ENCODE measurements at places on chromosomes 3 and 15. TPM values are rescaled to one million over a fixed set of nuclear protein-coding genes. Genes with fewer than 3 reads are reported as not detected.

GRCh38 chr3:157107037-157107436, 52.9 kb downstream of the CCNL1 start:
- DNase-seq = no peak
- H3K36me3 ChIP-seq = no peaks in the 10 kb centered on the region
- no peak overlapping the region for H3K4me3 ChIP-seq
- no peaks in the 10 kb centered on the region for H3K27me3 ChIP-seq

DNA sequence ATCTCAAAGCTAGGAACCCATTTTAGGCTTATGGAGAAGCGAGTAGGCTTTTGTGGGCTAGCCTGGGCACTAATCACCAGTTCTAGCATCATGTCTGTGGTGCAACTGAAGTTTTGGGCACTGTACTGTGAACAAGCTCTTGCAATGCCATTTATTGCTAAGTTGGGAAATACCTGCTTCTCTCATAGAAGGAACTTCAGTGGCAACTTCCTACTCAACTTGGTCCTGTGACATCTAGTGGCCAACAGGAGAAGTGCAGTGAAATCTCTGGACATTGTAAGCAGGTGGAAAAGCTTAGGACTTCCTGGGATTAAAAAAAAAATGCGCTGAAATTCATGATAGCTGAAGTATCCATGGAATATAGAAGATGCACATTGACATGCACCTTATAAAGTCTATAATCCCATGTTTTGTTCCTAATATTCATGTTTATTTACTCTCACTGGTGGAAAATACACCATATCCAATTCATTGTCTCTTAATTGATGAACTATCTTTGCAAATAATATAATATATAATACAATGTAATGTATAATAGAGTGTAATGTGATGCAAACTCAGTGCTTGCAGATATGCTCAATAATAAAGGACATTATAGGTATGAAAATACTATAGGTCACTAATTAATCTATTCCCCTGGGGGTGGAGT, 6.5 kb upstream of the ALDH1A3 start:
- H3K27ac ChIP-seq = peak overlapping the region; percentile 29
- no peaks in the 10 kb centered on the region for H3K27me3 ChIP-seq
- no peaks in the 10 kb centered on the region for H3K36me3 ChIP-seq
- no peak overlapping the region for H3K4me3 ChIP-seq
- no peaks in the 10 kb centered on the region for H3K4me1 ChIP-seq

Gene ADAMTSL3
- 25.2 TPM for total RNA-seq

Gene SMAD6
- 14.8 TPM for total RNA-seq

Gene MITF
- total RNA-seq = 7.7 TPM

Gene EPHB1
- 2.3 TPM for total RNA-seq

DNA sequence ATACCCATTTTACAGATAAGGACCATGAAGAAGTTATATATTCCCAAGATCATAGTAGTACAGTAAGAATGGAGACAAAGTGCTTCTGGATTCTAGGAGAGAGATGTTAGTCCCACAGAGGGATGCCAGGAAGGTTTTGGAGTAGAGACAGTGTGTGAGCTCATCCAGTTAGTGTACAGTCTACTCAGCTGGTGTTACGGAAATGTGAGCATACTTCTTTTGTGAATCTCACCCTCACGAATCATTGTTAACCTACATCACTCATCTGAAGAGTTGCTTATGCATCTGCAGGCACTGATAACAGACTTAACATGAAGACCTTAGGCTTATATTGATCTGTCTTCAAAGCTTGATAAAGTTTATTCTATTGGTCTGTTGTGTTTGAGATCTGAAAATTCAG, 106.6 kb upstream of the PTPRG start:
- H3K27me3 ChIP-seq = no peaks in the 10 kb centered on the region
- H3K4me1 ChIP-seq = no peaks in the 10 kb centered on the region
- DNase-seq = no peak
- H3K36me3 ChIP-seq = no peaks in the 10 kb centered on the region

Gene IL5RA
- 7.6 TPM for total RNA-seq

GRCh38 chr15:56052395-56053045, 59.1 kb upstream of the NEDD4 start:
- H3K27ac ChIP-seq = no peak overlapping the region
- no peak for DNase-seq
- no peaks in the 10 kb centered on the region for H3K4me1 ChIP-seq
- H3K27me3 ChIP-seq = no peaks in the 10 kb centered on the region
- H3K4me3 ChIP-seq = no peak overlapping the region
- no peaks in the 10 kb centered on the region for H3K36me3 ChIP-seq

Gene MEX3B
- 47.6 TPM for total RNA-seq

DNA sequence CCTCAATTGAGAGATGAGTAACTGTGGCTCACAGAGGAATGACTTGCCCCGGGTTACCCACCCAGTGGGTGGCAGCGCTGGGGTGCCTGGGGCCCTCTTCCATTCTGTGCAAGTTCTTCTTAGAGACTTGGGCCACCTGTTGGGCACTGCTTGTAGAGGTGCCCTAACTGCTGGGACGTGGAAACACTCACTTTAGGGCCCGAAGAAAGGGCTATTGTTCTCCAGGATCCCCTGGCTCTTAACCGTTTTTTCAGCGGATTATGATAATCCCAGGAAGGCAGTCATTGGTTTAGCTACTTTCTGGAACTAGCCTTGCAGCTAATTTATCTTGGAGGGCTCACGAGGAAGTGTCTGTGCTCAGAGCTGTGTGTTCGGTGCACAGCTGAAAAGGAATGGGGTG, 66.0 kb upstream of the GCNT3 start:
- no peaks in the 10 kb centered on the region for H3K4me1 ChIP-seq
- H3K27me3 ChIP-seq = no peaks in the 10 kb centered on the region
- H3K4me3 ChIP-seq = no peak overlapping the region
- H3K27ac ChIP-seq = no peak overlapping the region

Gene CCDC39
- not detected for total RNA-seq

GRCh38 chr15:69288531-69289341, 10.0 kb upstream of the PAQR5 start:
- no peaks in the 10 kb centered on the region for H3K4me1 ChIP-seq
- no peaks in the 10 kb centered on the region for H3K27me3 ChIP-seq
- no peaks in the 10 kb centered on the region for H3K36me3 ChIP-seq

GRCh38 chr3:105826778-105827634, 41.8 kb downstream of the CBLB start:
- no peaks in the 10 kb centered on the region for H3K27me3 ChIP-seq
- no peak for DNase-seq
- no peaks in the 10 kb centered on the region for H3K36me3 ChIP-seq
- H3K4me1 ChIP-seq = no peaks in the 10 kb centered on the region

Gene REC114
- not detected for total RNA-seq

GRCh38 chr15:73344056-73344455, 24.7 kb downstream of the HCN4 start:
- no peaks in the 10 kb centered on the region for H3K4me1 ChIP-seq
- DNase-seq = no peak
- H3K4me3 ChIP-seq = no peak overlapping the region
- H3K27me3 ChIP-seq = no peaks in the 10 kb centered on the region
- no peaks in the 10 kb centered on the region for H3K36me3 ChIP-seq
- H3K27ac ChIP-seq = no peak overlapping the region

GRCh38 chr3:194756460-194756779, 70.7 kb downstream of the FAM43A start:
- no peaks in the 10 kb centered on the region for H3K27me3 ChIP-seq
- H3K4me3 ChIP-seq = no peak overlapping the region
- H3K27ac ChIP-seq = no peak overlapping the region
- DNase-seq = no peak

DNA sequence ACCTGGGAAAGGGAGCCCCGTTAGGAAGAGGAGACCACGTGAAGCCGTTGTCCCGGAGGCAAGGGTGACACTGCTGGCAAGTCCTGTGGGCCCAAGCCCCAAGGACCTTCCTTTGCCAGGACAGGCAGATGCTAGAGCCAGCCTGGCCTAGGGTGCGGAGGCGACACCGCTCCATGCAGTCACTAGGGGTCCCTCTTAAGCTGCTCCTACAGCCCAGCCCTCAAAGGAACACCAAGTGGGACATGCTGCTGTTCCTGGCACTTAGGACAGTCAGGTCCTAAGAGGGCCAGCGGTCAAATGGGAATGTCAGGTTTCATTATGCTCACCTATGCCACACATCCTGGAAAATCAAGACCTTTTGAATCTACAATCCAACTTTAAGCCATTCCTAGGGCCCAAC, 59.7 kb downstream of the RPN1 start:
- H3K27me3 ChIP-seq = no peaks in the 10 kb centered on the region
- no peak for DNase-seq
- H3K27ac ChIP-seq = no peak overlapping the region
- H3K4me3 ChIP-seq = no peak overlapping the region
- H3K4me1 ChIP-seq = no peaks in the 10 kb centered on the region
- H3K36me3 ChIP-seq = no peaks in the 10 kb centered on the region

GRCh38 chr15:47484059-47484458, 233.2 kb upstream of the SEMA6D start:
- H3K4me3 ChIP-seq = no peak overlapping the region
- no peaks in the 10 kb centered on the region for H3K36me3 ChIP-seq
- no peaks in the 10 kb centered on the region for H3K27me3 ChIP-seq
- H3K27ac ChIP-seq = no peak overlapping the region
- H3K4me1 ChIP-seq = no peaks in the 10 kb centered on the region

Gene NXPE3
- total RNA-seq = 14.1 TPM

Gene GPR149
- total RNA-seq = 0.09 TPM

DNA sequence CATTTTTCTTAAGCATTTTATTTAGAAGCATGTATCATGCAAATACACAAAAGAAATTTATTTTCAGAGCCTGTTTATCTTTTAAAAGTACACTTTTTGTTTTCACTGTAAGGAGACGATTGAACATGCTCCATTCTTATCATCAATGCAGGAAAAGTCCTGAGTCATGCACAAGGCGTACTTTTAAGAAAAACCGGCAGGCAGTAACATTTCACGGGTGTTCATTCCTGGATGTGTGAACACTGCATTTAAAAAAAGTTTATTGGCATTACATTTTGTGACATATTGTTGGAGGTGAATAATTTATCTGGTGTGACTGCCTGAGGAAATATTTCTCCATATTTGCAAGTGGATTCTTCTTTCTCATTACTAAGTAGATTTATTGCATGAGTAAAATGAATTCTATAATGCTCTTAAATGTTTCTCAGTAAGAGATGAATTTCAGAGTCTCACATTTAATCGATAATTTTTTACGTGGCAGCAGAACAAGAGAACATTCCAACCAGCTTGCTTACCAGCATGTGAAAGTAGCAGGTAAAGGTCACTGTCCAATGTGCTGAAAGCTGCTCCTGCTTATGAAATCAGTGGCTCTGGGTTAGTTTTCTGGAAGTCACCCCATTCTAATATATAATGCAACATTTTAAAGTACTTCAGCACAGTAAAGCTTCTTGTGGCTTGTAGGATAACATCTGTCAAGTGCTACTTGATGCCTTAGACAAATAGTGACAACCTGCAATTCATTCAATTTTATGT, 87.0 kb downstream of the SV2B start:
- H3K27ac ChIP-seq = no peak overlapping the region
- H3K27me3 ChIP-seq = no peaks in the 10 kb centered on the region
- H3K4me3 ChIP-seq = no peak overlapping the region
- H3K4me1 ChIP-seq = no peaks in the 10 kb centered on the region

DNA sequence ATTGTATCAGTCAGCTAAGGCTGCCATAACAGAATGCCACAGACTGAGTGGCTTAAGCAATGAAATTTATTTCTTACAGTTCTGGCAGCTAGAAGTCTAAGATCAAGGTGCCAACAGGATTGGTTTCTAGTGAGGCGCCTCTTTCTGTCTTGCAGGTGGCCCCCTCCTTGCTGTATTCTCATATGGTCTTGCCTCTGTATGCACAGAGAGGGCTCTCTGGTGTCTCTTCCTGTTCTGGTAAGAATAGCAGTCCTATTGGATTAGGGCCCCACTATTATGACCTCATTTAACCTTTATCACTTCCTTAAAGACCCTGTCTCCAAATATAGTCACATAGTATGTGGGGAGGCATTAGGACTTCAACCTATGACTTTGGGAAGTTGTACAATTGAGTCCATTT, 253.9 kb downstream of the EDEM1 start:
- H3K27ac ChIP-seq = no peak overlapping the region
- no peak overlapping the region for H3K4me3 ChIP-seq
- H3K36me3 ChIP-seq = no peaks in the 10 kb centered on the region
- no peak for DNase-seq
- H3K27me3 ChIP-seq = no peaks in the 10 kb centered on the region

GRCh38 chr3:133573054-133573628, 345 bp upstream of the CDV3 start:
- H3K36me3 ChIP-seq = no peaks in the 10 kb centered on the region
- DNase-seq = peak; percentile 100
- H3K4me1 ChIP-seq = peaks cover 6% of the 10 kb centered on the region
- H3K27me3 ChIP-seq = no peaks in the 10 kb centered on the region
- peak overlapping the region; percentile 92 for H3K27ac ChIP-seq

Gene ARHGEF26
- 26.8 TPM for total RNA-seq

DNA sequence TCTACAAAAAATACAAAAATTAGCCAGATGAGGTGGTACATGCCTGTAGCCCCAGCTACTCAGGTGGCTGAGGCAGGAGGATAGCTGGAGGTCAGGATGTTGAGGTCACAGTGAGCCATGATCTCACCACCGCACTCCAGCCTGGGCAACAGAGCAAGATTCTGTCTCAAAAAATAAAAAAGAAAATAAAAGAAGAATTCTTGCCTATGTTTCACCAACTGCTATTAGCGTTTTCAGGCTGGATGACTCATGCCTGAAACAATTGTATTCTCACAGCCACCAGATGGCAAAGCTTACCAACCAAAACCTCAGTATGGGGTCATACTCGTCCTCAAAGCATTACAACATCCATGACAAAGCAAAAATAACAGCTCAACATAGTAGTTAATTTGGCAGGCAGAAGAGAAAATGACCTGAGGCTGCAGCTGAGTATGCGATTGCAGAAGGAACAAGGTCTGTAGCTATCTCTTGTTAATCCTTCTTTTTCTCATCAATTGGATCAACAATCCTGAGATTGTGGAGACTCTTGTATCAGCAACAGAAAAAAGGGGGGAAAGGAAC, 52.2 kb downstream of the TP53BP1 start:
- peak; percentile 7 for DNase-seq
- peaks cover 4% of the 10 kb centered on the region for H3K36me3 ChIP-seq
- no peaks in the 10 kb centered on the region for H3K27me3 ChIP-seq
- H3K27ac ChIP-seq = no peak overlapping the region

Gene SNTN
- total RNA-seq = not detected

DNA sequence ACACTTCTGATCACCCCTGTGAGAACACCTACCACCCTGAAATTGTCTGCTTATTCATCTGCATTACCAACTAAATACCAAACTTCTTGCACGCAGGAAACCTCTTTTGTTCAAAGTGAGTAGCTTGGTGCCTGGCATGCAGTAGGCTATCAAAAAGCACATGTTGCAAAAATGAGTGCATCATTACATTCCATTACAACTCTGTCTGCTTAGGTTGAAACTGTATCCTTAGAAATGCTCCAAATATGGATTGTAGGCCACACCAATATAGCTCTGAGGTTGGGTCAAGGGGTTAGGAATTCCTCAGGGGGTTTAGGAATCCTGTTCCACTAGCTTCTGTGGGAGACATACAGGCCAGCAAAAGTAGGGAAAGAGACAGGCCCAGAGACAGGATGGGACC, 107.2 kb downstream of the THRB start:
- no peak overlapping the region for H3K27ac ChIP-seq
- H3K4me3 ChIP-seq = no peak overlapping the region
- H3K36me3 ChIP-seq = no peaks in the 10 kb centered on the region
- no peak for DNase-seq

Gene NAALADL2
- total RNA-seq = 20.2 TPM

Gene TMEM202
- not detected for total RNA-seq

Measured in prostate gland (tissue), 2 donors.